Gastroesophageal sphincter (tissue), 4 donors: ENCODE measurements at places on chromosomes 12 and 14.

DNA sequence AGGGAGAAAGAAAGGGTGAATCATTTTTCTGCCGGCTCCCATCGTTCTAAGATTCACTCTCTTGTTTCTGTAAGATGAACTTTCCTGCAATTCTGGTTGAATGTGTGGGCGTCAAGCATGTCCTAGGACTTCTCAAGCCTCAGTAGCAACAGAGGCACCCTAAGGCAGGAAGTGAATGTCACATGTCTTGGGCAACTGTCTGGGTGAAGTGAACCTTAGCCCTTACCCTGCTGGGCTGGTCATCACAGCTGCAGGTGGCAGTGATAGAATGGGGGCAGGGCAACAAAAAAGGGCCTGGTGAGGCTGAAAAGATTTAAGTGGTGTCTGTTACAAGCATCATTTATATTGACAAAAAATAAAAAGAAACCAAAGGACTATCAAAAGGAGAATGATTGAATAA, 45.9 kb upstream of the CAND1 start:
- no peak for ATAC-seq

- no peak for ATAC-seq
Measured at GRCh38 chr12:86597431-86597830, 341.2 kb upstream of the MGAT4C start.

- ATAC-seq, result peak; percentile 54
Measured at GRCh38 chr14:102949801-102950451, 27.5 kb downstream of the AMN start.

DNA sequence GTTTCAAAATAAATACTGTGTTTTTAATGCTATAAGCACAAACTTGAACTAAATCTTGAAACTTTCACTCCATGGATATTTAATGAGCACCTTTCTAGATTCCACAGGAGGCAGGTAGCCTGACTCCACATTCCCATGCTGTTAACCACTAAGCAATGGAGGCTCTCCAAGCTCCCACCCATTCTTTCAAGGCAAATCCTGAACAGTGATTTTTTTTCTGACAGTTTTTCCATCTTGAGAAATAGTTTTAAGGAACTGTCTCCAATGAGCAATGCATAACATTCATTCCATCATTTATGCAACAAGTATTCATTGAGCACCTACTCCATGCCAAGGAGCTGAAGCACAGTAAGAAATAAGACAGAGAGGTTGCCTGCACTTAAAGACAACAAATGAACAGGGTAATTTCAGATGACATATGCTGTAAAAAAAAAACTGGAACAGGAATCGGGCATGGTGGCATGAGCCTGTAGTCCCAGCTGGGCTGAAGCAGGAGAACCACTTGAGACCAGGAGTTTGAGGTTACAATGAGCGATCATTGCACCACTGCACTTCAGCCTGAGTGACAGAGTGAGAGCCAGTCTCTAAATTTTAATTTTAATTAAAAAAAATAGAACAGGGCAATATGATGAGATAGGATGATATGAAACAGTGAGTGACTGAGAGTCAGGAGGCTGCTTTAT, 102.3 kb upstream of the CPSF6 start:
- ATAC-seq, result no peak

DNA sequence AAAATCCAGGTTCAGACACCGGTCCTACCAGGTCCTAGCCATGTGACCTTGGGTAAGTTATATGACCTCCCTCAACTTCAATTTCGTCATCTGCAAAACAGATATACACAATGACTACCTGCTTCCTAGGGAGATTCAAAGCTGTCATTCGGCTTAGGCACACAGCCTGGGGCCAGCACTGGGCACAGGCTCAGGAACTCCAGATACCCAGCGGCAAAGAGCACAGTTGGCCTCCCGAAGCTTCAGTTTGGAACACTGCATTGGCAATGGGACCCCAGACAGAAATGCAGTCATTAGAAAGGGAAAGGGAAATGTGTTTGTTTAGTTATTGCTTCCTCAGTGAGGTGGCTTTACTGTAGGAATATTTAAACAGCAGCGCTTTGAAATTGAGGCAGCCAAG, 11.4 kb downstream of the PLEKHG6 start:
- ATAC-seq, result no peak

GRCh38 chr12:93273834-93274564, 103.7 kb upstream of the NUDT4 start:
- no peak for ATAC-seq

DNA sequence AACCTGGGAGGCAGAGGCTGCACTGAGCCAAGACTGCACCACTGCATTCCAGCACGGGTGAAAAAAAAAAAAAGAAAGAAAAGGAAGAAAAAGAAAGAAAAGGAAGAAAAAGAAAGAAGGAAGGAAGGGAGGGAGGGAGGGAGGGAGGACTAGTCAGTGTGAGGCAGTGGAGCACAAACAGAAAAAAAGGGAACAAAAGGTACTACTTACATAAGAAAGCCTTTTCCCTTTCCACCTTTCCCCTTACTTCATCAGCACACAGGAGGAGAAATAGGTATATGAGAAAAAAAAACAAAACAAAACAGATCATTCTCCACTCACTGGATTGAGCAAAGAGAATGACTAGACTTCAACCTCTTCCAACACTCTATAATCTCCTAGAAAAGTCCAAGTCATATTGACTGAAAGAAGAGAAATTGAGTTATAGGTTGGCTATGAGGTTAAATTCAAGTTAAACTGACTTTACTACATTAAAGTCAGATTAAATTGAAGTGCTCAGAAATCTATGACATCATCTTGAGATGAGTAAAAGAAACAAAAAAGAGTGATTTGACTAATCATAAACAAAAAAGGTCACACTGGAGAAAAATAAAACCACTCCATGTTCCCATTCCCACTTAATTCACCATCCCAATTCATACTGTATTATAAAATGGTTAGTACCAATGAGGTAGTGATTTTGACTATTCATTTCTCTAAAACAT, 43.6 kb downstream of the NOVA1 start:
- ATAC-seq, result no peak

- ATAC-seq, result no peak
Measured at GRCh38 chr14:68791078-68791901, 1.6 kb downstream of the ZFP36L1 start.

- no peak for ATAC-seq
Measured at GRCh38 chr14:100780646-100781355, 45.1 kb upstream of the MEG3 start.
